Fibroblast of skin of right quadriceps (primary cell): ENCODE measurements at places on chromosomes 7 and 10.

GRCh38 chr7:43781726-43782607 is 23.5 kb downstream of the BLVRA start:
- peak; percentile 75 for DNase-seq

- DNase-seq: peak; percentile 88
Measured at GRCh38 chr10:16950656-16951601, 133.7 kb upstream of the RSU1 start.

- DNase-seq: no peak
Measured at GRCh38 chr7:132551439-132551838, 24.8 kb downstream of the PLXNA4 start.

GRCh38 chr7:38052786-38053185 is 125.3 kb upstream of the STARD3NL start:
- DNase-seq: peak; percentile 1

DNA sequence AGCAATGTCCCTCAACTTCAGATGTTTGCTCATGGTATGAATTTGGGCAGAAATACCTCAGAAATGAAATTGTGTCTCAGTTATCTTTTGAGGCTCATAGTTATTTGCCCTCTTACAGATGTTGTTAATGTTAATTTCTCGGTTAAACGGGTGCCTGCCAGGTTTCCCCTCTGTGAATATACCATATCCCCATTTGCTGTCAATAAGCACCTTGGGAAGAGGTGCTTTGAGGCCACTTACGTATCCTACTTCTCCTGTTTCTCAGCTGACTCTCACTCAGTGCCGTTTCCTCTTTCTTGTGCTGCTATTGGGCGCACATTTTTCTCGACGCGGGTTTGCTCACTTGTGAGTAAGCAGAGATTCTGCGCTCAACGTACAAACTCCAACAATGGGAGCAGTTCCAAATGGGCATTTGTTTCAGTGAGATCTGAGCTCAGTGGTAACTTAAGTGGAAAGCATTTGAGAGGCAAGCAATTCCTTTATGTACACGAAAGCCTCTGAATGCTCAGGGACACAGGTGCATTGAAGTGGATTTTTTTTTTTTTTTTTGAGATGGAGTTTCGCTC is 34.8 kb upstream of the JAKMIP3 start:
- DNase-seq: no peak

DNA sequence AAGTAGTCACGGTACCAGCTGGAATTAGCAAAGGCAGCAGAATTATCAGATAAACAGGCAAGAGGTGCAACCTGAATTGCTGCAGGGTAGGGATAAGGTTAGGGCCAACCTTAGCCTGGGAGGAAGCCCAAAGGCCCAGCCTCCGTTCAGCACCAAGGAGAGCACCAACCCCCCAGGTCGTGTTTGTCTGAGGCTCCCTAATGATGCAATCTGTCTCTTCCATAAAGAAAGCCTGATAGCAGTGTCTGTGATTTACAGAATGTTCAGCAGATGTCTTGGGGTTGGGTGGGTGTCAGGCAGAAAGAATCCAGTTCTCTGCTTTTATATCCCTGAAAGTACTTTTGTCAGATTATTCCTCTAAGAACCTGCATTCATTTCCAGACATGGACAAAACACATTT is 328.4 kb upstream of the AOAH start:
- DNase-seq: peak; percentile 46

- no peak for DNase-seq
Measured at GRCh38 chr7:1523844-1524243, 6.7 kb upstream of the MAFK start.

- DNase-seq: no peak
Measured at GRCh38 chr7:99359465-99360154, 14.9 kb upstream of the ARPC1B start.

GRCh38 chr10:99612167-99612831 is 7.9 kb downstream of the SLC25A28 start:
- DNase-seq: peak; percentile 56

GRCh38 chr7:94228223-94228622 is 166.5 kb upstream of the COL1A2 start:
- DNase-seq: peak; percentile 5

DNA sequence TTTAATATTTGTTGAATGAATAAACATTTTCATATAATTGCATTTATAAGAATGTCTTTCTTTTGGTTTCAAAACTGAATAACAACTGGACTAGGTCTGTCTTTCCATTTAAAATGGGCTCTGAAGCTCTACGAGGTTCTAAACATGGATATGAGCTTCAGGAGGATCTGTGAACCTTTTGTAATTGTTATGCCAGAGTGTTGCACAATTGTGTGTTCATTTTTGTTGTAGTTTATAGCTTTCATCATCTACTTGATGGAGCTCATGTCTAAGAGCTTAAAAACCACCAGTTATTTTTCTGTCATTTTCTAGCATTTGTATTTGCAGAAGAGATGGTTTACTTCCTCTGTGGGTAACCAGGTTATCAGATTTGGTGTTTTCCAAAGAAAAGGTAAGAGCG is 265.7 kb upstream of the NPY start:
- DNase-seq: no peak

DNA sequence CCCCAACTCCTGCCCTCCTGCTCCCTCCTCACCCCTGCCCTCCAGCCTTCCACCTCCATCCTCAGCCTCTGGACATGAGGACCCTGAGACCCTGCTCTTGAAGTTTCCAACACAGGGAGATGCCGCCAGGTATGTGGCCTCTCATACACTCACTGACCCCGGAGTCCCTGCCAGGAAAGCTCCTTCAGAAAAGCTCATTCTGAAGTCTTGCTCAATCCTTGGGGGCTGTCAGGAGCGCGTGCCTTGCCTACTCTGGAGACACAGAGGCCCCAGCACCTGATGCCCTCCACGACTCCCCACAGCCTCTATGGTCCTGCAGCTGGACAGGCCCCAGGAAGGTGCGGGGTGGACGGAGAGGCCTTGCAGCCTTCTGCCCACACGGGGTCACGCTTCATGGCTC is 11.0 kb downstream of the NUDT1 start:
- DNase-seq: no peak

DNA sequence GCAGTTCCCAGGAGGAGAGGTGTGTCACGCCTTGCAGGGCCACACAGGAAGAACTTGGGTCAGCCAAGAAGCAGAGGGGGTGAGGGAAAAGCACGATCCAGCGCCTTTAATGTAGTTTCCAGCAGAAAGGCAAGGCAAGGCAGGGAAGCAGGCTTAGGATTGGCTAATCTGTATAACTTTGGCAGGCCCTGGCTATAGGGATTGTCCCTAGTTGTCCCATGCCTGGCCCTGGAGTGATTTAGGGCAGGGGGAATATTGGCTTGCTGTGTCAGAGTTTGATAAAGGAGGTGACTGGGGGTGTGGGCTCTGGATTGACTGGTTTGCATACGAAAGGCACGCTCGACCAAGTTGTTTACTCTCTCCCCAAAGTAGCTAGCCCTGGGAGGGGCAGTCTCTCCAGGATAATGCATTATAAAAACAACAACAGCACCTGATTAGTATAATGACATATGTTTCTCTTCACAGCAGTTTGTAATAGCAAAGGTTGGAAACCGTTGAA is 44.5 kb downstream of the RBM28 start:
- DNase-seq: no peak

- DNase-seq: no peak
Measured at GRCh38 chr10:88077977-88078376, 214.6 kb downstream of the PTEN start.

GRCh38 chr7:137967143-137968018 is 34.5 kb downstream of the CREB3L2 start:
- DNase-seq: peak; percentile 75

GRCh38 chr10:11245095-11245479 is 227.4 kb downstream of the CELF2 start:
- no peak for DNase-seq

DNA sequence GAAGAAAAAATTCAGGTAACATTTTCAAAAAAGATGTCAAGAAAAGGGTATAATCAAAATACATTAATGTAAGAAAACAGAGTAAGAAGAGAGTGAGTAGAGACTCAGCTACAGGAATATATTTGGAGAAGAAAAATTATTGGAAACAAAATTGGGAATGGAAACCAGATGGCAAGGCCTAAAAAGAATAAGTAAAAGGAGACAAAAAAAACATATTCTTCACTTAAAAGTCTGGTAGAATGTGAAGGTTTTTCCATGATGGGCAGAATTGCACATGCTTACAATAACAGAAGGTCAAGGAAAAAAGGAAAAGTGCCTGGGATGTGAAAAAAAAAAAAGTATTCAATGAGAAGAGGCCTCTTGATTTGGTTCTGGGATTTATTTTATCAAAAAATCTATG is 1061.8 kb upstream of the LRRTM3 start:
- no peak for DNase-seq

GRCh38 chr10:51288511-51288910 is 214.2 kb downstream of the PRKG1 start:
- DNase-seq: no peak

GRCh38 chr7:26567266-26567665 is 275.6 kb downstream of the SNX10 start:
- no peak for DNase-seq

DNA sequence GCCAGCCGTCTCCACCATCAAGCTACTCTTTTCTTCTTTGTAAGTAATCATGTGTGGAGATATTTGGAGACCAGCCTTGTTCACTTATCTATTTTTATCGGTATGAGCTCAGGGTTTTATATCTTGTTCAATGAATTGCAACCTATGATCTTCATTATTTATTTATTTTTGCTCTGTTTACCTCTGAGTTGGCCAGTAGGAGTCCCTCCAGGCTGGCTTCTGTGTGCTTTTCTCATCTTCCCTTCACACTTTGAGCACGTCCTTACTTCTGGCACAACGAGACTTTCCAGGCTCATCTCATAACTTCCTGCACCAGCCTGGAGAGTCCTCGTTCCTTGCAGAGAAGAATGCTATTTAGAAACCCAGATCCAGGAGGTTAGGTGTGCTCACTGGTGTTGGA is 375.8 kb upstream of the PODXL start:
- DNase-seq: no peak

DNA sequence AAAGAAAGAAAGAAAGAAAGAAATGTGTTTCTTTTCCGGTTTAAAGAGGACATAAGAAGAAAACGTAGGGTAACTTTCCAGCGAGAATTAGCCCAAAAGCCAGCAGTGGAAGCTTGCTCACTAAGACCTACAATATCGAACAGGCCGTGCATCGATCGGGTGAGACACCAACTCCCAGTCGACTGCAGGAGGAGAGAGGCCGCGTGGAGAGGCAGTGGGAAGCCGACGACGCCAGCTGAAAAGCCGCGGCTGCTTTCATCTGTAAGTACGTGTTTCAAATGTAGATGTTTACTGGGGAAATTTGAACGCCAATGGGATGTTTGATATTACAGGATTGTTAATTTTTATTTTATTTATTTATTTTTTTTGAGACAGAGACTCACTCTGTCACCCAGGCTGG is 28.6 kb upstream of the GIMAP8 start:
- DNase-seq: no peak

DNA sequence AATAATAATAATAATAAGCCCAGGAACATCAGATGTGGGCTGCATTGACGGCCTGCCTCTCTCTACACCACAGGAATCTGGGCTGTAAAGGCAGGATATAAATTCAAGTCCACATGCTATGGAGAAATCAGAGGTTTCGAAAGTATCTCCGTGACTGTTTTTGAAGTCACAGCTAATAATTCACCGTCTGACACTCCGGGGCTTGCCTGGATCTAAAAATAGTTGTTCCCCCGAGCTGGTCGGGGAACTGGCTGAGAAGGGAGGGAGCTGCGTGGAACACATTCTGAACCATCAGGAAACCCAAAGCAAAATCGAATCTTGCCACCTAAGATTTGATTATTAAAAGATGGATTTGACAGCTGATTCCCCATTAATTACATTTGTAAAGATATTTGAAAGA is 35.4 kb downstream of the KLF6 start:
- DNase-seq: peak; percentile 93

DNA sequence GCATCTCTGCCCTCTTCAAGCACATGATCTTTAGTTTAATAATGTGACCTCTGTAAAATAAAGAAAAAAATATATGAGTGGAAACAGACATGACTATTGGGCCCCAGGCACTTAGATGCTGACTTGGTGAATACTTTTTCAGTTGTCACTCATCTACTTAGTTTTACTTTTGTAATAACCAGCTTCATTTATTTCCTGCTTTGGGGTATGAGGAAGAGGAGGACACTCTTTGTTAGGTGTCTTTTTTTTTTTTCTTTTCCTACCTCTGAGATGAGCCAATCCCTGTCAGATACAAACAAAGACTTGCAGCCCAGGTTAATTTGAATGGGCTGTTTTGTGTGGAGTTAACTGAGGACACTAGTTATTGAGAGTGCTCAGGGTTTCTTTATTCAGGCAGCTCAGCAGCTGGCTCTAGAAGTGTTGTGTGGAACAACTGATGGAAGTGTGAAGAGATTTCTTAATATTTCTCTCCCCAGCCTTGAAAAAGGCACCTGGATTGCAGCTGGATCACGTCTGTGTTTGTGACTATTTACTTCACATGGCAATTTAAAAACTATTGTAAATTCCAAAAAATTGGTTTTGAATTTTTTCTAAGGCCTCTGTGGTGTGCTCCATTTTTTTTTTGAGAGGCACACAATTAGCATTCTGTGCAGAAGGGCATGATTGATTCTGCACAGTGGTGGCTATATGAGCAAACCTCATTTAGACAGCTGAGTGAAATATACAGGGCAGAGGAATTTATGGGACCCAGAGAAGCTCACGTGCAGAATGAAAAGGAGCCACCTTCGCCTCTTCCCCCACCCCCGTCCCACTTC is 333.8 kb downstream of the LRMDA start:
- no peak for DNase-seq

GRCh38 chr7:137944168-137944567 is 57.7 kb downstream of the CREB3L2 start:
- peak; percentile 69 for DNase-seq

DNA sequence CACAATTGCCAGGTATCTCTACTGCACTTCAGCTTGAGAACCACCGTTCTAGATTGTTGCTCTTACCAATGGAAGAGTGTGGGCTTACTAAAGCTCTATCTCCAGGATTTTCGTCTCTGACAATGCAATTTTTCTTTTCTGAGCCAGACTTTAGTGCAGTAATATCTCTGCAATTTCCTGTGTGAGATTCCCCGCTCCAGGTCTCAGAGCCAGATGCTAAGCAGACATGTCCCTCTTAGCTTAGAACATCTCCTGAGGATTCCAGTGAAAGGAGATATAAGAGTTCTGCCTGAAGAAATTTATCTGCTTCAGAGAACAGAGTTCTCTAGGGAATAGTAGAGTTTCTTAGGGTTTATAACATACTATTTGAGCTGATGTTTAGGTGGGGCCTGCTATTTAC is 82.0 kb downstream of the SND1 start:
- peak; percentile 9 for DNase-seq

DNA sequence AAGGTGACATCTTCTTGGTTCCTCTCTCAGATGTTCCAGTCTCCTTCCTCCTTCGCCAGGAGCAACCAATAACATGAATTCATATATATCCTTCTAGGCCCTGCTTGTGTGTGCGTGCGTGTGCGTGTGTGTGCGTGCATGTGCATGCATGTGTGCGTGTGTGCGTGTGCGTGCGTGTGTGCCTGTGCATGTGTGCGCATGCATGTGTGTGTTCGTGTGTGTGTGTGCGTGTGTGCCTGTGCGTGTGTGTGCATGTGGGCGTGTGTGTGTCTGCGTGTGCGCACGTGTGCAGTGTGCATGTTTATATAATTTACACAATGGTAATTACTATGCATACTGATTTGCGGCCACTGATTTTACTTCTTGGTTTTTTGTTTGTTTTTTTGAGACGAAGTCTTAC is 43.9 kb upstream of the PTF1A start:
- no peak for DNase-seq
